ENCODE measurements at places on chromosomes 16 and 17.

DNA sequence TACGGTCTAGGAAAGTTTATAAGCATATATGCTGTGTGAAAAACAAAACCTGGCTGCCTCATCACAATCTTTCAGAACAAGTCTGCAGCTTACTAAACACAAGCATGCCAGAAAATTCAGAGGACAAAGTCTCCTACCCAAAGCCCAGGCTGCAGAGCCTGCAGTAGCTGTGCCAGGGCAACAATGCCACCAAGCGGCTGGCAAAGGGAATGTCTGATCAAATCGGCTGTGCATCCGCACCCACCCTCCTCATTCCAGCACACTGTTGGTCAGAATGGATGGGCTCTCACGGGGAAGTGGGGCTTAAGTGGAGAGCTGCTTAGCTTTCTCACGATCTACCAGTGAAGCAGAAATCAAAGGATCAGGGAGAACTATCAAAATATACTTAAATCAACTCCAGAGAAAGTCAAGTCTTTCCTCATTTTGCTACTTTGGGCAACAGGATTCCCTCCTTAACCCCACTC, 73.5 kb downstream of the CYTH1 start:
- peak; percentile 36 for DNase-seq

DNA sequence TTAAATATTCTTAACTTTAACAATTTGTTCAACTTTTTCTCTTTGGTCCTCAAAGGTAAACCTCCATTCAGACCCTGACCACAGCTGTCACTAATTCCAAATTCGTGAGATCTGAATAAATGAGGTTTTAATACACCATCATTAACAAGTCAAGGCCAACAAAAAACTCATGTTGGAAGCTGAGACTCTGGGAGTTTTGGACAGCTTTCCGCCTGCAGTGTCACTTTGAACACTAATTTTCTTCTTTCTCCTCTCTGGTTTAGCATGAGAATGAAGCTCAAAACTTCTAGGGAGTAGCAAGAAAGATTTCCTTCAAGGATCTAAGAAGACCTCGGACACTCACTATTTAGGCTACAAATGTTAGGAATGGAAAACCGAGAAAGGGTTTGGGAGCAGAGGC, 32.7 kb upstream of the DNAH9 start:
- DNase-seq = no peak

DNA sequence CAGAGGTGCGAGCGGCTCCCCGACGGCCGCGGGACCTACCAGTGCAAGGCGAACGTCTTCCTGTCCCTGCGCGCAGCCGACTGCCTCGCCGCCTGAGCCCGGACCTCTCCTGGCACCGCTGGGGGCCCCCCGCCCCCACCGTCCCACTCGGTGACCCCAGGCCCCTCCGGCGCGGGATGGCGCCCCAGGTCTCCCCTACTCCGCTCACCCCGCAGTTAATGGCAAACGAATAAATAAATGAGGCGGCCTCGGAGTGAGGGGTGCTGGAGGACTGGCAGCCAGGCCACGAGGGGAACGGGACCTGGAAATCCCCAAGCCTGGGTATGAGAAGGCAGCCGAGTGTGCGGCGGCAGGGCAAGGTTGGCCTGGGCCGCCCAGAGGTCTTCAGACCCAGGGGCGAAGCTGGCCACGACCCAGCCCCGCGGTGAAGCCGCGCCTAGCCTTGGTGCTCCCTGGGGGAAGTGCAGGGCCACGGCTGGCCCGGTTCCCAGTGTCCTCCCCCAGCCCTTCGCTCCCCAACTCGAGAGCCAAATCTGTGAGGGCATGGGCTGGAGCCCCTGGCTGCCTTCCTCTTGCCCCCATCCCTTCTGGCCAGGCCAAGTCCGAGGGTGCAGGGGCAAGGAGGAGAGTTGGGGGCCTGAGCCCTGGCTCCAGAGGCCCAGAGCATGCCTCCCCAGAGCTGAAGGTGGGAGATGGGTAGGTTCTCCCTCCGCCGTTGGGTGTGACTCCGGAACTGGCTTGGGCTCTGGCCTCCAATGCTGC, 796 bp downstream of the NPB start:
- no peak for DNase-seq

GRCh38 chr17:80942423-80943345, 49.0 kb upstream of the CHMP6 start:
- DNase-seq = no peak

- DNase-seq = no peak
Observed at GRCh38 chr16:54540525-54541180, 254.1 kb upstream of the IRX3 start.

GRCh38 chr16:86030116-86030515, 131.2 kb downstream of the IRF8 start:
- no peak for DNase-seq

- DNase-seq = no peak
Observed at GRCh38 chr17:62611292-62611691, 16.2 kb upstream of the MRC2 start.

DNA sequence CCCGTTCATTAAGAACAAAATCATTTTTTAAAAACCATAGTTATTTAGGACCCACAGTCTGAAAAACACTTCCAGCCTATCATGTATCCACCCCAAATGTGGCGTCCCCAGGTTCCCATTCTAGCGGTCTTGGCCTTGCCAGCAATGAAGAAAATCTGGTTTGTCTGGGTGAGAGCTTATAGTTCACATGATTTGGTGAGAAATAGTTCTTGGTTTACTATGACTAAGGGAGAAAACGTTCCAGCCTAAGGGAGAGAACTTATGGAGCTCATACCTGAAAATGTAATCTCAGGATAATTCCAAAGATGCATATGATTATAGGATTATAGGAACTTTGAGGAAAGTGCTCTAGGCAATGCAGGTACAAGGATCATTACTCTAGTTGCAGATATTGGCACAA, 4.8 kb downstream of the MARVELD3 start:
- no peak for DNase-seq

DNA sequence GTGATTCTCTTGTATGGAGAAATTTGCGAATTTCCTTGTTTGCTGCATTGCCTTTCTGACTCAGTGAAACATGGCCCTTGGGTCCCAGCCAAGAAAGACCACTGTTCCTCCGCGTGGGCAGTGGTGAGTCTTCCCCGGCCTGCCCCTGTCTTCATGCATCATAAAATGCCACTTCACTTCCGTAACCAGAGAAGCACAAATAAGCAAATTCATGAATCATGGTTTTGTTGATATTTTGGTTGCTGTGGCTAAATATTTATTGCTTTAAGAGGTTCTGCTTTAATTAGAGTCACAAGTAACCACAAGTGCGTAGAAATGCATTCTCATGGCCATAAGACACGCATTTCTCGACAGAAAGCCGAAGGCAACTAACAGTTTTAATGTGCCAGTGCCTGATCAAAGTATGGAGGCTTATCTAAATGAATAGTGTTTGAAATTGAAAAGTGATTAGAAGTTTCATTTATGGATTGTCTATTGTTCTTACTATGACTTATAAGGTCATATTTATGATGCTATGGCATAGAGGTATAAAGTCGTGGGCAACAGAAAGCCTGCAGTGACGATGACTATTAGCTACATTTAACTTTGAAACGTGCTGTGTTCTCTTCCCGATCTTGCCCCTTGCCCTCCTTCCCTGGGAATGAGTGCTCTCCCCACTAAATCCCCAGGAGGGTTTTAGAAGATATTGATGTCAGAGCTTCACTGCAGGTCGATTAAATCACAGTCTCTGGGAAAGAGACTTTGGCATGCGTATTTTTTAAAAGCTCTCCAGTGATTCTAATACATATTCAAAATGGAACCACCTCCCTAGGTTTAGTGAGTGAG, 76.0 kb downstream of the WIPI1 start:
- DNase-seq = no peak

DNA sequence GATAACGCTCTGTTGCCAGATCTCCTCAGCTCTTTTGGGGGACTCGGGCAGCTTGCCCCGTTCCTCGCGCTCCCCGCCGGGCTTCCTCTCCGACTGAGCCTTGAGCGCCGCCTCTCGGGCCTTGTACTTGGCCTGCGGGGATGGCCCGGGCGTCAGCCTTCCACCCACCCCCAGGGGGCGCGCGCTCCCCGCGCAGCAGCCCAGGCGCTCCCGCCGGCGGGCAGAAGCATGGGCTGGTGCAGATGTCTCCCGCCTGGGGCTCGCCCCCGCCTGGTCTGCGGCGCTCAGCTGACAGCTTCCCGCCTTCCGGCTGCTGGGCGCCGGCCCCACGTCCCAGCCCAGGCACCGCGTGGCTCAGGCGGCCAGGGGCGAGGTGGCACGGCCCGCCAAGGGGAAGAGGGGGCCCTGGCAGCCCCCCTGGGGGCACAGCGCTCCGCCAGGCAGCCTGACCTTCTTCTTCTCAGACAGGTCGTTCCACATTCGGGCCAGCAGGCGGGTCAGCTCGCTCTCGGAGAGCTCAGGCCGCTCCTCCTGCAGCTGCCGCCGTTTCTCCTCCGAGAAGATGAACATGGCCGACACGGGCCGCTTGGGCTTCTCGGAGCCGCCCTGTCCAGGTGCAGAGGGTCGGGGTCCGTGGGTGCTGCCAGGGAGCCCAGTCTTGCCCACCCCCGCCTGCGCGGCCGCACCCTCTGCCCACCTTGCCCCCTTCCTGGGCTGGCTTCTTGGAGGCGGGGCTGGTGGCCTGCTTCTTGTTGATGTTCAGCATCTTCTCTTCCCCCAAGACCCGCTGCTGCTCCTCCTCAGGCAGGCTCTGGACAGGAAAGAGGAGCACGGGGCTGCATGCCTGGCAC, 8.9 kb downstream of the UBTF start:
- DNase-seq = peak; percentile 84

DNA sequence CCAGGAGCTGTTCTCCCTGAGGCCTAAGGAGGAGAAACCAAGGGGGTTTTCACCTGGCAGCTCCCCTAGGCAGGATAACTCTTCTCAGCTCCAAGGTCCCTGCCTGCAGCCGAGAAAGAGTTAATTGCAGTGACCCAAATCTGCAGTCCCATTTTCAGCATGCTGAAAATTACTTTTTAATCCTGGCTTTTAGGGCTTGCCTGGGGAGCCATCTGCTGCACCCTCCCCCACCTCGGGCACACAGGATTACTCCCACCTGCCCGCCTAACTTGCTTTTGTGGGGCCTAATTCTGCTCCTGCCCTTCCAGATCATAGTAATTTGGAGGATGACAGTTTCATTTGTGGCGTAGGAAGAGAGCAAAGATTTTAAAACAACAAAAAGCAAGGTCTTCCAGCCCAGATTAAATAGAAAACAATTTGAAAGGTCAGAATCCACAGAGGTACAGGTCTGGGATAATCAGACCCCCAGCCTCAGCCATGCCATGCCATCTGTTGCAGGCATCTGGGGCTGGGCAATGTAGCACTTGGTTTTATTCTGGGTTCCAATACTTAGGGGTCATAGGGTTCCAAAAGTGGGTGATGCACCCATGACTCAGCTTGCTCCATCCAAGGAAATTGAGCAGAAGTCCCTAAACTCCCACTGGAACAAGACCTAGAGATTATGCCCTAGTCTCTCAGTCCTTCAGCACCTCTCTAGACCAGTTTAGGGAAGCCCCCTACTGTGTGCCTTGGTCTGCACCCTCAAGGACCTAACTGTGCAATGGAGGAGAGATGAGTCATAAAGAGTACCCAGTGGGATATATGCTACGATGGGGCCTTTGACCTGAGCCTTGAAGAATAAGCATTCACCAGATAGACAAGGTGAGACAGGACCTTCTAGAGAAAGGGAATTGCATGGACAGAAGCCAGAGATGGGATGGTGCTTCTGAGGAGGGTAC, 64.5 kb upstream of the NLK start:
- no peak for DNase-seq

GRCh38 chr16:69747115-69747514, 7.6 kb downstream of the NOB1 start:
- DNase-seq = no peak

DNA sequence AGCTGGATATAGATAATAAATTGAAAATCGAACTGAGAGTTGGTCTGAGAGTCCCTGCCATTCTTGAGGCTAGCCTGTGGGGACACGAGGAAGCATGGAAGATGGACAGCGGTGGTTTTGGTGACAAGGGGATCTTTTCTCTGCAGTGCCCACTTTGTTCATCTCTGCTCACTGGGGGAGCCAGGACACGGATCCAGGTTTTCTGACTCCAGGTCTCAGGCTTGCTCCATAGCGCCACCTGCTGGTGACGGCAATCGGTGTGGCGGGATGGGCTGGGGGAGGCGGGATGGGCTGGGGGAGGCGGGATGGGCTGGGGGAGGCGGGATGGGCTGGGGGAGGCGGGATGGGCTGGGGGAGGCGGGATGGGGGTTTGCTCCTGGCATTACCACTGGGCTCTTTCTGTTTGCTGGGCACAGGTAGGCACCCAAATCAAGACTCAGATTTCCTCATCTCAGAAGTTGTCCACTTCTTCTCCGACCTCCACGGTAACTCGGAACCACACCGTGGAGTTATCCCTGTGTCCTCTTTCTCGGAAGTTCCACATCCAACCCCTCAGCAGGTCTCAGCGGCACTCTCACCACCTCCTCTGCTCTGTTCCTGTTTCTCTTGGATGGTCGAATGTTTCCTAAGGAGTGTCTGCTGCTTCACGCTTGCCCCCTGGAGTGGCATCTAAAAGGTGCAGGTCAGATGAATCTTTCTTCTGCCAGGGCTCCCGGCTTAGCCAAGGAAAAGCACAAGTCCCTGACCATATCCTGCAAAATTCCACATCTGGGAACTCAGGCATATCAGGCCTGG, 142.4 kb downstream of the CYLD start:
- no peak for DNase-seq

GRCh38 chr16:73000020-73000906, 47.7 kb downstream of the ZFHX3 start:
- DNase-seq = no peak
